GM12892 (cell line): ENCODE measurements at places on chromosomes 4 and X.

DNA sequence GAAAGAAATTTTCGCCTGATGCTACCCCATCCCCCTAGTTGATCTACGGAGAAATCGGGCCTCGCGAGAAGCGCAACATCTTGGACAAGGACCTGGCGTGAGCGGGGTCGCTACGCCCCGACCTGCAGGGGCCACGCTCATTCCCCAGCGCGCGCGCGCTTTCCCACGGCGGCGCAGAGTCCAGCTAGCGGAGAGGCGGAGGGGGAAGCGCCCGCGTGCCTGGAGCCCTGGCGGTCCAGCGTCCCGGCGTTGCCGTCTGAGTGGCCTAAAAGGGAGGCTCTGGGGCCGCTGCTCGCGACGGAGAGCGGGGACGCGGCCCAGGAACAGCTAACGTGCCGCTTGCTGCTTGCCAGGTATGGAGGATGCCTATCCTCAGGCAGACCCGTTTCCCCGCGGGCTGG lies 6.0 kb upstream of the SOX3 start:
- DNase-seq: no peak

- no peak for DNase-seq
Observed at GRCh38 chr4:32499171-32499570, 1779.0 kb downstream of the PCDH7 start.

DNA sequence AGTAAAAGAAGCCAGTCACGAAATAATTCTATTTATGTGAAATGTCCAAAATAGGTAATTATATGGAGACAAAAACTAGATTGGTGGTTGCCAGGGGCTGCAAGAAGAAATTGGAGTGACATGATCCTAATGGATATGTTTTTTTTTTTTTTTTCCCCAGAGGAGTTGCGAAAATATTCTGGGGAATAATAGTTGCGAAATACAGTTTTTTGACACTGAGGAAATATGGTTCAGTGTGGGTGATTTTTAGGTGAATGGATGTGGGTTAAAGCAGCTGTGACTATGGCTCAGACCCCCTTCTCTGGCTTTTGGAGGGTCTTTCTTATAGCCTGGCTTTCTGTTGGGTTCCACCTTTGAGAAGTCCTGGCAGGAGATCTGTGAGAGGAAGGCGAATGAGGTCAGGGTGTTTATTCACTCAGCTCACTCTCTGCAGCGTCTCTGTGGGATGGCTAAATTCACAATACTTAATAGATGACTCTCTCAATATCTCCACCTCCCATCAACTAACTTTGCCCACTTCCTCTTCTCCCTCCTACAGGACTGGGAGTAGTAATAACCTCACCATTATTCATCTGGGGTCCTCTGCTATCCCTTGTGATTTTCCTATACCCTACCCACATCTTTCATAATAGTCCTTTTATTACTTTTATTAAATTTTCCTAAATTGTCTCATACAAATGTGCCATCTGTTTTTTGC lies 15.3 kb upstream of the RAB9B start:
- no peak for DNase-seq

DNA sequence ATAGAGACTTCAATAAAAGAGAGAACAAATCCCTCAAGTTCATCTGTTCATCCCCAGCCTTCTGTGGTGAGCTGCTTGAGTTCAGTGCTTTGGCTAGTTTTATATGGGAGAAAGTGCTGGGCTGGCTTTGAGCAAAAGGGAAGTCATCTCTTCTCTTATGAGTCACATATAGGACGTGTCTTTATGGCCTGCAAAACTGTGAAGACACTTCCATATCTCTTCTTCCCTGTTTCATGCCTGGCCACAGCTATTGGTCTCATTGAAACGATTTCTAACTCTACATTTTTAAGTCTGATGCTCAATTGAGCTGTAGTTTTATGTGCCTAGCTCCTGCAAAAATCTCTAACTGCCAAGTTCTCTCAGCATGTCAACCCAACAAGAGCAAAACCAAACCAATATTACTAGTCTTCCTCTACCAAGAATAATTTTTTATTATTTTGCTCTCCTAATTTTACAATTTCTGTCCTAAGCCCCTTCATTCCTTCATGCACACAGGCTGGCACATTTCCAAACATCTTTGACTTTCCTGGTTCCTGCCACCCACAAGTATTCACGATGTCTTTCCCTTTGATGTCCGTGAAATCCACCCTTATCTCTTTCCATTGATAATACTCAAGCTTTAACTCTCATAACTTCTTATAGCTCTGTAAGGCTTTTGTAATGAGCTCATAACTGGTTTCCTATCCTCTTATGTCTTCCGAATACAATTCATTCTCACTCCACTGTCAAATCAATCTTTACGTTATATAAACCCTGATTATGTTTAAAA lies 165.3 kb downstream of the BTC start:
- DNase-seq: no peak

DNA sequence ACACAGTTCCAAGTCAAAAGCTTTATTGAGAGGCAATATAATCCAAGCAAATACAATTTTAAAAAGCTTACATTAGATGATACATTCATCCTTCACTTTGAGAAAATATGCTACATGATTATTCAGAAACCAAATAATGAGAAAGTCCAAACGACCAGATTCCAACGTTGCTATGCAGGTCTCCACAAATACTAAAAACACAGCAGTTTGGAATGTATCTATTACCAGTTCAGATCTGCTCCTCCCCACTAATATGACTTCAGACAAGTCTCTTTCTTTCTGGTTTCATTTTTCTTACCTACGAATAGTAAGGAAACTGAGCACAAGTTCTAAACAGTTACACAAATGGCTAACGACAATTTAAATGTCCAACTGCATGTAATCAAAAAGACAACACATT lies 9.5 kb downstream of the NAF1 start:
- no peak for DNase-seq

DNA sequence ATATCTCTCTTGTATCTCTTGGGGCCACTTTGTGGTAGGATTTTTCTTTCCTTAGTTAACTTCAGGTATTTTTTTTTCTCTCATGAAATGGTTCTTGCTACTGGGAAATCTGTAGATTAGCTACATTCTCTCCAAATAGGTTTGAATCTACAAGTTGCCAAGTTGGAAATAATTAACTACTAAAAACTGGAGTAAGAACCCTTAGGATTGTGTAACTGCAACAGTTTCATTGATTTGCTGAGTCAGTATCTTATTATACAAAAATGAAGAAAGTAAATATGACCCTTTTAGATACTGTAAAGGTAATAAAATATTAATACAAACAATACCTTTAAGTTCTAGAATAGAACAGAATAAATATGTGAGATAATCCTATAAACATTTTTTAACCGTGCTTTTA lies 327.9 kb downstream of the CXXC4 start:
- no peak for DNase-seq

- DNase-seq: no peak
Observed at GRCh38 chr4:183935355-183936005, 30.4 kb downstream of the STOX2 start.

DNA sequence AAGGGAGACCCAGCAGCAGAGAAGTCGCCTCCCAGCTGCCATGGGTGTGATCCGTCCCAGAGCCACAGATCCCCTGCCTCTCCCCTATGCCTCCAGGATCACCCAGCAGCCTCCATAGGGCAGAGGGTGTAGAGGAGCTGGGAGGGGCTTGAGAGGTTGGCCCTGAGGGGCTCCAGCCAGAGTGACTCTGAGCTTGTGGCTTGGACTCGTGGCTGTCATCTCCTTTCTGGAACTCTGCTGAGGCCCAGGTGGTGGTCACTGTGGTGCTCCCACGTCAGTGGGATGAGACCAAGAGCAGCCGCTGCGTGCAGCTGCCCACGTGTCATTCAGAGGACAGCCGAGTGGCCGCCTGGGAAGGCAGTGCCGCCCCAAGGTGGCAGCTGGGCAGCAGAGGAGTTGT lies 4.2 kb downstream of the TACC3 start:
- DNase-seq: no peak

- no peak for DNase-seq
Observed at GRCh38 chr4:5893591-5893990, 705 bp upstream of the CRMP1 start.

DNA sequence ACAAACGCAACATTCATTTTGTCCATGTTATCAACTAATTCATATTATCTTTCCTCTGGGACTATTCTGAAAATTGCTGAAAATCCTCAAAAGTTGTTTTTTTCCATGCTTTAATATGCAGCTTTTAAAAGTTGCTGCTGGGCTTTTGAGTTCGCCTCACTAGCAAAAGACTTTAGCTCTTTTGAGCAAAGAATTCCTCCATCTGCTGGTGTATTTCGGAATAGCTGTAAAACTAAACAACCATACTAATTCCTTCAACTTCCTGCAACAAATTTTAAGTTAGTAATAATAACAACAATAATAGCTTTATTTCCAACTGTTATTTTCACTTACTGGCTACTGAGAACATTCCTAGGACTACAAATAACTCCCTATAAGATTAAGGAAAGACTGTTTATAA lies 124.5 kb upstream of the PLAC1 start:
- no peak for DNase-seq

GRCh38 chr4:81792521-81792920 lies 320.8 kb upstream of the RASGEF1B start:
- no peak for DNase-seq

DNA sequence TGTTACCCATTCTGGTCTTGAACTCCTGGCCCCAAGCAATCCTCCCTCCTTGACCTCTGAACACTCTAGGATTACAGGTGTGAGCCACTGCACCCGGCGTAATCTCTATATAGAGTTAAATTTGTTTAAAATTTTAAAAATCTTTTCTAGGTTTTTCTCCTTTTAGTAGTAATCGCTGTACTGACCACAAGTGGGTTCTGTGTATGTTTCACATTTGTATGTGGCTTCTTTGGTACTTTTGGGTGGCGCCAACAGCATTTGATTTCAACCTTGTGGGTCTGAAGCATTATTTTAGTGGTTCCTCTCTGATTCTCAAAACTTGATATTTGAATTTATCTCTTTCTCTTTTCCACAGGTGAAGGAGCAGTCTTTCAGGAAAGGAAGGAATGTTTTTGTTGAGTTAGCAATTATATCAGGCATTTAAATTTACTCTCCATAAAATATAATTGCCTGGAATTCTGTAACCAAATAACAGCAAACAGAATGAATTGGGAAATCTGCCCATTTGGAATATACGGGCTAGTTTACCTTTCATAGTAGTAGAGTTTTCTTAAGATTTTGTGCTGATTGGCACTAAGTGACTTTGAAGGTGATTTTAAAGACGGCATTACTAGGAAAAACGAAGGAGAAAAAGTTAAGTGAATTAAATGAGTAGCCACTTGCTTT lies 29.5 kb downstream of the ARHGAP10 start:
- no peak for DNase-seq

DNA sequence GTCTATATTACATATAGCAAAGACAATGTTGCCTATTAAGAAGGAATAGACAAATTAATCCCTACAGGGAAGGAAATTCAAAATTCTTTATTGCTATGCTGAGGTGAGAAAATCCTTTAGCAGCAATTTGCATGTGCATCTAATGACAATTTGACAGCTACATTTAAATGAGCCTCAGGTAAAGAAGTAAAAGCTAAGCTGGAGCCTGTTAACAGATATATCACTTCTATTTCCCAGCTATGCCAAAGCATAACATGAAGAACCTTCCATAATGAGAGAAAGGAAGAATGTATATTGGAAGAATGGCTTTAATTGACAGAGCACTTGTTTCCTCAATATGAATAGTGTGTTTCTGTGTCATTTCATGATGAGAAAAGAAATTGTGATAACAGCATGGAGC lies 71.6 kb downstream of the BMP3 start:
- DNase-seq: no peak

DNA sequence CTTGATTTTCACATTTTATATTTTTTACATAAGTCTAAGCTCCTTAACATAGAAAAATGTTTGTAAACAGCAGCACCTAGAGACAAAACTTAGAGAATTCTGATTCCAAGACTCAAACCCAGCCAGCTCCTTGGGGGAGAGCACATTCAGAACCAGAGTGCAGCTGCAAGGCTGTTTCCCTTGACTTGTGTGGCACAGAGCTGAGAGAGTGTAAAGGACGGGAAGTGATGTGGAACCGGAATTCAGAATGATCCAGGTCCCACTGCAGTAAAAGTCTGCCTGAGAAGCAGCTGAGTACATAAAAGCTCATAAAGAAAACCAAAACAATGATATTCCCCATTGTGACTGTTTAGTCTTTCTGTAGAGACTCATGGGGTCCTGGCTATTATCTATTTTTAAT lies 713.8 kb downstream of the RAB28 start:
- no peak for DNase-seq

DNA sequence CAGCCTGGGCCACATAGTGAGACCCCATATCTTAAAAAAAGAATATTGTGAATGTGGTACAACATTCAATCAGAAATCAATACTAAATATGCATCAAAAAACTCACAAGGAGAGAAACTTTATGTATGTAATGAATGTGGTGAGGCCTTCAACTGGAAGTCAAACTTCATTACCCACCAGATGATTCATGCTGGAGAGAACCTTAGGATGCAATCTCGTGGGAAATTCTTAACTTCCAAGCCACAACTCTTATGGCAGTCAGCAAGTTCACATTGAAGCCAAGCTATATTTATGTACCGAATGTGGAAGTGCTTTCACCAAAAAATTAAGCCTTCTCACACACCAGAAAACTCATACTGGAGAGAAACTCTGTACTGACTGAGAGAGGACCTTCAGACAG lies 84.5 kb upstream of the UXT start:
- no peak for DNase-seq

DNA sequence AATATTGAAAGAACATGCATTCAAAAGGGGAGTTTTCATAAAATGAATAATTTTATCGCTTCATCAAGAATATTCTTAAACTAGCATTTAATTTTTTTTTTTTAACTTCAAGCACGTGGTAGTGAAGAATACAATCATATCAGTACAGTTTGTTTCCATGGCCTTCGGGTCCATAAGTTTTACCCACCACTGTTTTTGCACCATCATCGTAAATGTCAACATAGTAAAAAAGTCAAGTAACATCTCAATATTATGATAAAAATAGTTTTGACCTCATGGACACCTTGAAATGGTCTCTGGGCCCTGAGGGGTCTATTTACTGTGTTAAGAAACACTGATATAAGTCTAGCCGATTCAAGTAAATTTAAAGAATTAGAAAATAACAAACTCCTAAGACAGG lies 80.2 kb downstream of the ANKRD17 start:
- DNase-seq: no peak

DNA sequence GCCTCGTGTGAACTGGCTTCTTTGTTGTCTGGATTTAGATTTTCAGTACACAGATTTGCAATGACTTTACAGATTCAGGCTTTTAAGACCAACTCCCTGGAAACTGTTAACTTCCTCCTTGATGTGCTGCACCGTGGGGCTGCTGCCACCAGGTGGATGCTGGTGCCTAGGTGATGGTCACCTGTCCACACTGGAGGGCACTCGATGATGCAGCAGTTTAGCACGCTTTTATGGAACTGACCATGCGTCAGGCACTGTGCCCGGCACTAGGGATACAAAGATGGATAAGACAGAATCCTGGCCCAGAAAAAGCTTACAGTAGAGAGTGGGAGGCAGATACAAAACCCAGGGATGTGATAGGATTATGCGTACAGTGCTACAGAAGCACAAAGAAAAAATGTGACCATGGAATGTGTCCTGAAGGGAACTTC lies 180.7 kb downstream of the CEP135 start:
- DNase-seq: no peak
